ENCODE measurements at places on chromosomes 4 and X.

- DNase-seq = no peak
Measured at GRCh38 chr4:76772498-76773106, 125.3 kb downstream of the SOWAHB start.

DNA sequence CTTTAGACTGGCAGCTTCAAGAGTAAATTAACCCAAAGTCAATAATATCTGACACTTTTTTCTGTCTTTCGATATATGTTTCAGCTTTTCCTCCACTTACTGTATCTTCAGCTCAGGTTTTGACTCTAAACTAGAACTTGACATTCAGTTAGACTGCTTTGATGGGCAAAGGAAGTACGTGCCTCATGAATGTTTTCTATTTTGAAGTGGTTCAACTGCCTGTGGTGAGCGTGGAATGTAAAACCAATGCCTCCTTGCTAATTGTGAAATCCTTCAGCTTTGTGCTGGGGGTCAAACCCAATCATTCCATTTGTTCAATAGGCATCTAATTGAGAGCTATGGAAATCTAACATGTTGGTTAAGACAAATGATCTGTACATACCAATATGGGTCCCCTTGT, 857.0 kb upstream of the HTR2C start:
- DNase-seq = no peak

DNA sequence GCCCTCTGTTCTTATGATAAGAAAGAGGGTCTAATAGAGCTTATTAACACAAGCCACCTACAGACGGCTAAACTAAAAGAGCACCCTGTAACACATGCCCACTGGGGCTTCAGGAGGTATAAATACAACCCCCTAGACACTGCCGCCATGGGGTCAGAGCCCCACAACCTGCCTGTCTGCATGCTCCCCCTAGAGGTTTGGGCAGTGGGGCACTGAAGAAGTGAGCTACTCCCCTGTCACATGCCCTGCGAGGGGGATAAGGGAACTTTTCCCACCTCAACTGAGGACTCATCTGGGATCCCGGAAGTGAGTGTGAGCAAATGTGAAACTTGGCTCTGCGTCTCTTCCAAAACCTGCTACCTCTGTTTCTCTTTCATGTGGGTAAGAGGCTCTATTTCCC, 334.5 kb downstream of the ADAM29 start:
- no peak for DNase-seq

DNA sequence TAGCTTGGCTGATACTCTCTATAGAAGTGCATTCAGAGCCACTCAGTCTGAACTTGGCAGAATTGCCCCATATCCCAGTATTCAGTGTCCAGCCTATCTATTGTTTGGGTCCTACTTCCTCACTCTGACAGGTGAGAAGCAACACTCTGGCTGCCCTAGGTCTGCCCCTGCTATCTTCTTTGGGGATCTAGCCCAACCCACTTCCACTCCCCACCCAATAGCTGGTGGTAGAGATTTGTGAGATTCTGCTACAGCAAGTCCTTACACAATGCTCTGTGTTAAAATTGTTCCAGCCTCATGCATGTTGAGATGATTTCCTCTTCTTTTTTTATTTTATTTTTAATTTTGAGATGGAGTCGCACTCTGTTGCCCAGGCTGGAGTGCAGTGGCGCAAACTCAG, 67.6 kb downstream of the TRIM2 start:
- no peak for DNase-seq

DNA sequence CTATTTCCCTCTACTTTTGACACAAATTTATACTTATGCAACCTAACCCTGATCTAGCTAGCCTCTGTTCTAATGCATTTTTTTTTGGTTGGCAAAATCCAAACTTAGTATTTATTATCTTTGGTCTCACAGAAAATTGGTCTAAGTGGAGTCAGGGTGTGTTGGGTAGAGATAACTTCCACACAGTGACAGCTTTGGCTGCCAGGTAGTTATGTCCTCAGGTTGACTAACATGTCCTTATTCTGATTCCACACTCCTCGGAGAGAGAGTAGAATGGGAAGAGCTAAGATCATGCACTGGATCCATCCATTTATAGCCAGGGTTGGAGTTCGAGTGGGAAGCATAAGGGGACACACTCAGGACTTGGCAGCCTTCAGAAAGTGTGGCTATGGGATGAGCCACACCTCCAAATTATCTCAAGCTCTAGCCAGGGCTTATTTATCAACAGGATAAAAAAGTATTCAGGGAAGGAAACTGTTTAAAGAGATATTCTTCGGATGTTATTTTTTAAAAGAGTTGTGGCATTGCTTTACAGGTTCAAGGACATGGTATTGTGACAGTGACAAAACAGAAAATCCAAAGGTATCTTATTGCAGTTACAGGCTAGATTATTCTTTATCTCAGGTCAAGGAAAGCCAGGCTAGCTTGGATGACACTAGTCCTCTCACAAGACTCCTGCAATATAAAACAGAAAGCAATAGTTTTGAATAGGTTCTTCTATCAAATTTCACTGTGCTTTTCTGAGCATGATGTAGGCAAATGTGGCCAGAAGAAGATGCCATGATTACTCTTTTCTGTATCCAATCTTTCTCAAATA, 51.5 kb downstream of the NPY1R start:
- DNase-seq = no peak

DNA sequence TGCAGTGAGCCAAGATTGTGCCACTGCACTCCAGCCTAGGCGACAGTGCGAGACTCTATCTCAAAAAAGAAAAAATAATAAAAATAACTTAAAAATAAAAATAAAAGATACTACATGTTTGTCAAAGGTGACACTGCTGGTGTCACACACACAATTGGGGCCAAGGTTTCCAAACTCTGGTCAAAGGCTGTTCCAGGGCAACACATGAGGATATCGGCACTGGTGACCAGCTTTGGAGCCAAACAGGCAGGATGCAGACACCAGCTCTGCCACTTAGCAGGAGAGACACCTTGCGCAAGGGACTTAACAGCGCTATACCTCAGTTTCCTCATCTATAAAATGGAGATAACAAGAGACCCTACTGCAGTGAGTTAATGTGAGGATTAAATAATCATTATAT, 52.3 kb downstream of the CD99L2 start:
- DNase-seq = no peak

DNA sequence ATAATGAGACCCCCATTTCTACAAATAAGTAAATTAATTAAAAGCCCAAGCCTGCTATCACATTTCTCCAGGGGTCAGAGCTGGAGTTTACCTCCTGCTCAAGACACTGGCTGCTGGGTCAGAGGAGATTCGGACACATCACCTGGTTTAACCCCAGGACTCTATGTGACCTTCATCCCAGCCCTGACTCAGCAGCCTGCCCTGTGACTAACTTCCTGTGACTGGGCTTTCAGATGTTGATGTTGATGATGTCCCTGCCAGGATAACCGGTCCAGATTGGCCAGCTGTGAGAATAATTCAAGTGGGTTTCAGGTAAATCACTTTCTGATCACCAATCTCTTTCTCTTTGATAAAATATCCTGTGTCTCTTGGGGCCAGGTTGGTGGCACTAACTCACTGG, 102.4 kb upstream of the MAML3 start:
- no peak for DNase-seq

- no peak for DNase-seq
Measured at GRCh38 chr4:102705391-102705935, 55.3 kb downstream of the MANBA start.

- DNase-seq = no peak
Measured at GRCh38 chr4:26873391-26874026, 12.9 kb downstream of the STIM2 start.

DNA sequence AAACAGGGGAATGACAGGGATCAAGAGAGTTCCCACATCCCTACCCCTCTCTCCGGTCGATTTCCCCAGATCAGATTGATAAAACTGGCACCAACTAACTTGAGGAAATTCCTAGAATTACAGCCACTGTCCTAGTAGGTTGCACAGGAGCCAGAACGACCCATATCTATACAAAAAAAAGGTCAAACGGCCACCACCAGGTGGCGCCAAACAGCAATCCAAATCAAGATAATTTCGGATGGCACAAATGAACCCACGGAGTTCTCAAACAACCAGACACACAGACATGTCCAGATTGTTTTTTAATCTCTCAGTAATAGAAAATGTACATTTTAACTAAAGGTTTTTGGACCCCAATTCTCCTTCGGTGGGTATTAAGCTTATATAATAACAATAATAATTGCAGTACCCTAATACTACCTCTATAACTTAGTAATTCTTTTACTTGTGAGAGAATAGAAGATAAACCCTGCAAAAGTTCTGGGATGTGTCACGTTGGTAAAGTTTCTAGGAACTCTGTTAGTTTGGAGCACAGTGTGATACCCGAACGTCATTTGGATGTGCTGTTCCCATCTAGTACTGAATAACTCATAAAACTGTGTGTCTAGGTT, 212.6 kb downstream of the SPOCK3 start:
- peak; percentile 12 for DNase-seq

DNA sequence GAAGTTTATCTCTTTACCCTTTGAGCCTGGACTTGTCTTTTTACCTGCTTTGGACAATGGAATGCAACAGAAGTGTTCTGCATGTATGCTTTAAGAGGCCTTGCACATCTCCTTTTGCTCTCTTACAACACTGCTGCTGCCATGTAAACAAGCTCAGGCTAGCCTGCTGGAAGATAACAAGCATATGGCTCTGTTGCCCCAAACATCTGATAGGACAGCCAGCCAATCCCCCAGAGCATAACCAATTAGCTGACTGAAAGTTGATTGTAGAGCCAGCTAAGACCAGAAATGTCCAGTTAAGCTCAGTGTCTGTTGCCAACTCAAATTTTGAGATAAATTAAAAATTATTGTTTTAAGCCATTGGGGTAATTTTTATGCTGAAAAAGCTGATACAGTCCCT, 510.6 kb upstream of the CNKSR2 start:
- no peak for DNase-seq

DNA sequence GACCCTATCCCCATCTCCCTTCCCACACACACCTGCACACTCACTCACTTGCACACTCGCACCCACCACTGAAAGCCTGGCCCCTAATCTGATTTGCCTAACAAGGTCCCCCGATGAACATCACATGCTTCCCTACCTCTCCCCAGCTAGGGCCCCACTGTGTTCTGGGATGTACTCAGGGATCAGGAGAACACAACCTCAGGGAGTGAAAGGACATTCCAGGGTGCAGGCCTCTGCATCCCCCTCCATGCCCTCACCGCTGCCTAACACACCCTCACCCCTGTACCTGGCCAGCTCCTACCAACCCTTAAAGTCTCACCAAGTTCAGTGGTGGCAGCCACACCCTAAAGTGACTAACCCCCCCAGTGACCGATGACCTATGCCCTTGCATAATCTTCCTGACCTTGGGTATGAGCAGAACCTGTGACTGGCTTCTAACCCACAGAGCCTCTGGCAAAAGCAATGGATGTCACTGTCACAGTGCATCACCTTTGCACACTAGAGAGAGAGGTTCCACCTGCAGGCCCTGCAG, 2.4 kb upstream of the AFAP1 start:
- DNase-seq = no peak

DNA sequence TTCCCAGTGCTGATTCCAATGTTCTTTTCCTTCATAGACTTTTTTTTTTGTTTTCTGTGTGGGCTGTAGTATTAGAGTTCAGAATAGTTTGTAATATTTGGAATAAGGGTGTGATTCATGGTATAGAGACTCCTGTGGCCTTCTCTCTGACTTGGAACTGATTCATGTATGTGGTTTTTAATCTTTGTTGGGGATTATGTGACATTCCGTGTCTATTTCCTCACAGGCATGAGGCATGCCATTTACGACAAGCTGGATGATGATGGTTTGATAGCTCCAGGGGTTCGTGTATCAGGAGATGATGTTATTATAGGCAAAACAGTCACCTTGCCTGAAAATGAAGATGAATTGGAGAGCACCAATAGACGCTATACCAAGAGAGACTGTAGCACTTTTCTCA, 44.4 kb downstream of the POLR2B start:
- no peak for DNase-seq

GRCh38 chr4:20178902-20179576, 72.7 kb upstream of the SLIT2 start:
- no peak for DNase-seq

GRCh38 chrX:150253959-150254620, 109.0 kb upstream of the MAMLD1 start:
- no peak for DNase-seq

- DNase-seq = no peak
Measured at GRCh38 chr4:8847764-8848163, 23.9 kb downstream of the HMX1 start.

- DNase-seq = no peak
Measured at GRCh38 chr4:24876431-24876830, 36.4 kb downstream of the CCDC149 start.

GRCh38 chr4:70802928-70803580, 36.6 kb downstream of the GRSF1 start:
- DNase-seq = no peak

DNA sequence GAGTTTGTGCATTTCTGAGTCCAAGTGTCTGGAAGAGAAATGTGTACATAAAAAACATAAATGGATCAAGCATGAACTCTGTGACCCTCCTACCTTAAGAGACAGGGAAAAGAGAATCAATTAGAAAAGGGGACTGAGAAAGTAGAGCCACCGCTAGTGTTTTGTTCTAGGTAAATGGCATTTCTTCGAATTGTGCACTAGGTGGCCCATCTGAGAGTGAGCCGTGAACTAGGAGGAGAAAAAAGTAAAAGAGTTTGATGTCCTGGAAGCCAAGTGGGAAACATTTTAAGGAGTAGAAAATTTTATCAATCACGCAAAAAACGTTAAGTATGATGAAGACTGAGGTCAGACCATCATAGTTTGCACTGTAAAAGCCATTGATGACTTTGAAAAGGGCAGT, 55.1 kb downstream of the NAF1 start:
- DNase-seq = no peak

- DNase-seq = no peak
Measured at GRCh38 chr4:45663003-45663402, 460.9 kb downstream of the GABRG1 start.

DNA sequence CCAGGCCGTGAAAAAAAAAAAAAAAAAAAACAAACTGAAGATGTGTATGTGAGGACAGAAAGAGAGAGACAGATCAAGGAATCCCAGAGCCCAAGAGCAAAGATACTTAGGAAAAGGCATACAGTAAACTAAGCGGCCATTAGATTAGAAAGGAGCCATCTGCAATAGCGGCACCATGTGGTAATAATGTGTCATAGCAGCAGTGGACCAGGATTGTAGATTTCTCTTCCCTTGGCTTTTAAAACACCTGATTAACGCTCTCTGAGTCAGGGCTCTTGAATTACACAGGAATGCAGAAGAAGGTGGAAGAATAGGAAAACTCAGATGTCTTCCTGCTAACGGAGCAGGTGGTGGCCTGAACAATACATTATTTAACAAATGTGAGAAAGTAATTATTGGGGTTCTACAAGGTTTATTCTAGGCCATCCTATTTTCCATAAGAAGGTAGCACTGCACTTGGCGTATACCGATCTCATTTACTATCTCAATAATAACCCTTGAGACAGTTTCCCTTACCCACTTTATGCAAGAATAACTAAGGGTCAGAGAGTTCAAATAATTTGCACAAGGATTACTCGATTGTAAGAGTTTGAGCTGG, 182.7 kb downstream of the KCNIP4 start:
- peak; percentile 24 for DNase-seq

DNA sequence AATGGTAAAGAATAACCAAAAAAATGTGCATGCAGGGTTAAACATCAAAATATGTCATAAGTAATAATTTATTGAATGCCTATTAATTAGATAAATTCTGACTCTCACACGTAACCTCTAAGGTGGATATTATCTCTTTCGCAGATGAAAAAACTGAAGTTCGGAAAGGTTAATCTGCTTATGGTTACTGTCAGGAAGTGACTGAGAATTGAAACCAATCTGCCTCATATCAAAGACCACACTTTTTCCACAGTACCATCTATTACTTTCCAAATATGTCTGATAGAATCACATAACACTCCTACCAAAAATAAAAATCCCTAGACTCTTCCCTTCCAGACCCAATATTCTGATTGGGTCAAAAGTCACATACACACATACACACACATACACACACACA, 6.2 kb downstream of the CHIC2 start:
- no peak for DNase-seq

Data from germinal center (tissue), 1 donor.